Stimulated activated CD8-positive, alpha-beta memory T cell treated with anti-CD3 and anti-CD28 coated beads, Interleukin-7, amount 100 ng/mL, for 1 hour (primary cell): ENCODE measurements at places on chromosomes 1 and 21.

DNA sequence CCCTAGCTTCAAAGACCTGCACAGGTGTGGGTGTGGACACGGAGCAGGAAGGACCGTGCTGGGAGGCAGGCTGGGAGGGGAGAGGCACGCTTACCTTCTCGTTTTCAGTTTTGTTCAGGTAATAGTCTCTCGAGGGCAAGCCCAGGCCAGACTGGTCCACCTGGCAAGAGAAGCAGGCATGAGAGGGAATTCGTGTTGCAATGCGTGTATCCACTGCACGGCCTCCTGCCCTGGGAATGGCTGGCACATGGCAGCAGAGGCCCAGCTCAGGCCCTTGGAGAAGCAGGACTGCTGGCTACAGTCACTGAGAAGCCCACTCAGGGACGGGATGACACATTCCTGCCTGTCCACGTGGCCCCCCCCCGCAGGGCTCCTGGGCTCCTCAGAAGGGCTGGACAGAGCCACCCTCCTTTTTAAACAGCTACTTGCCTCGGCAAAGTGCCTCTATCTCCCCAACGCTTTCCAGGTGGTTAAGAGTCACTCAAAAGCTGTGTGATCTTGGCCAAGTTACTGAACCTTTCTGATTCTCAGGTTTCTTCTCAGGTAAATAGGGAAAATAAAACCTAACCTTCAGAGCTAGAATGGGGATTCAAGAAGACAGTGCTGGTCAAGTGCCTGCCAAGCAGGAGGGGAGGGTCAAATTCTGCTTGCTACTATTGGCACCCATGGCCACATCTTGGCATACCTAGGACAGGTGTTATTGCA, 32.7 kb downstream of the ECE1 start:
- DNase-seq = no peak

GRCh38 chr1:76759950-76760349, 107.3 kb upstream of the ST6GALNAC5 start:
- no peak for DNase-seq

GRCh38 chr1:205569411-205570172, 62.2 kb downstream of the ELK4 start:
- no peak for DNase-seq

GRCh38 chr1:155962599-155963211, 15.6 kb downstream of the ARHGEF2 start:
- DNase-seq = no peak

- DNase-seq = no peak
These were observed 775.0 kb downstream of the USP25 start for GRCh38 chr21:16504766-16505165.

GRCh38 chr21:37700641-37701202, 215.5 kb downstream of the KCNJ6 start:
- DNase-seq = no peak

- DNase-seq = no peak
These were observed 35.1 kb upstream of the FRRS1 start for GRCh38 chr1:99801584-99801983.

DNA sequence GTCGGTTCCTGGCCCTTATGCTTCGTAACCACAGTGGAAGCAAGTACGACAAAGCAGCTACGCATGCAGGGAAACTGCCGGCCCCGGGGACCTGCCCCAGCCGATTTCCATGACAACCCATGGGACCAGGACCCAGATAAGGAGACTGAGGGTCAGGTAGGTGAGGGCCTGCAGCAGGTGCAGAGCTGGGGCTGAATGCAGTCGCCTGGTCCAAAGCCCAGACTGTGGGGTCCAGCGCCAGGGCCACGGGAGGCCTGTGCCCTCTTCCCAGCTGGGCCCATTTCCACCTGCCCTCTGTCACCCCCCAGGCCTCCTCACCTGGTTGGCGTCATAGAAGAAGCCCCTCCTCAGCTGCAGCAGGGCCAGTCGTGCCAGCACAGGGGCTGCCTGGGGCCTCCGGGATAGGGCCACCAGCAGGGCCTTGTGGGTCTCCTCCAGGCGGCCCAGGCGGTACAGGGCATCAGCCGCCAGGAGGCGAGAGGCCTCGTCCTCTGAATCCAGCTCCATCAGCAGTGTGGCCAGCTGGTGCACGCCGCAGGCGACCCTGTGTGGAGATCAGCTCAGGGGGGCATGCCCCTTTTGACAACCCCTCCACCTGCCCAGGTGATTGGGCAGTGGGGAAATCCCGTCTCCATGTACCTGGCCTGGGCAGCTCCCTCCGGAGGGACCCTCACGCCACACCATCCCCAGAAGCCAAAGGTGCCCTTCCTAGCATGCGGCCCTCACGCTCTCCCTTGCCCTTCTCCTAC, 14.2 kb downstream of the TTC34 start:
- no peak for DNase-seq

GRCh38 chr1:174916846-174917245, 82.9 kb upstream of the CACYBP start:
- no peak for DNase-seq

DNA sequence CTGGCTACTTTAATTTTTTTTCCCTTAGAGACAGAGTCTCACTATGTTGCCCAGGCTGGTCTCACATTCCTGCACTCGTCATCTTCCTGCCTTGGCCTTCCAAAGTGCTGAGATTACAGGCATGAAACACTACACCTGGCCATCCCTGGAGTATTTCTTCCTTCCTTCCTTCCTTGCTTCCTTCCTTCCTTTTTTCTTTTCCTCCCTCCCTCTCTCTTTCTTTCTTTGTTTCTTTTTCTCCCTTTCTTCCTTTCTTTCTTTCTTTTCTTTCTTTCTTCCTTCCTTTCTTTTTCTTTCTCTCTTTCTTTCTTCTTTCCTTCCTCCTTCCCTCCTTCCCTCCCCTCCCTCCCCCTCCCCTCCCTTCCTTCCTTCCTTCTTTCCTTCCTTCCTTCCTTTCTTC, 46.4 kb upstream of the PM20D1 start:
- DNase-seq = no peak

DNA sequence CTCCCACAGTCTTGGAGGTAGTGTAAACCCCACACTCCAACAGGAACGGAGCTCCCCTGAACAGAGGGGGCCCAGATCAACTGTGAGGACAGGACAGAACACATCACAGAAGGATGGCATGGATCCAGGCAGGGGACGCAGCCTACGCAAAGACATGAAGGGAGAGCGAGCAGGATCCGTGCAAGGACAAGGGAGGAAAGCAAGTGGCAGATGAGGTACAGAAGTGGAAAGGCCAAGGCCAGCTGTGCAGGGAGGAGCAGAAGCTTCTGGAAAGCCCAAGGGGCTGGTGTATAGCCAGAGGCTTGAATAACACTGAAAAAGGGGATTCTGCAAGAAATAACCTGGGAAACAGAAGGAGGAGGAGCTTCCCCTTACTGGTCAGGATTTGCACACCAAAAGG, 81.2 kb downstream of the SIPA1L2 start:
- DNase-seq = no peak

DNA sequence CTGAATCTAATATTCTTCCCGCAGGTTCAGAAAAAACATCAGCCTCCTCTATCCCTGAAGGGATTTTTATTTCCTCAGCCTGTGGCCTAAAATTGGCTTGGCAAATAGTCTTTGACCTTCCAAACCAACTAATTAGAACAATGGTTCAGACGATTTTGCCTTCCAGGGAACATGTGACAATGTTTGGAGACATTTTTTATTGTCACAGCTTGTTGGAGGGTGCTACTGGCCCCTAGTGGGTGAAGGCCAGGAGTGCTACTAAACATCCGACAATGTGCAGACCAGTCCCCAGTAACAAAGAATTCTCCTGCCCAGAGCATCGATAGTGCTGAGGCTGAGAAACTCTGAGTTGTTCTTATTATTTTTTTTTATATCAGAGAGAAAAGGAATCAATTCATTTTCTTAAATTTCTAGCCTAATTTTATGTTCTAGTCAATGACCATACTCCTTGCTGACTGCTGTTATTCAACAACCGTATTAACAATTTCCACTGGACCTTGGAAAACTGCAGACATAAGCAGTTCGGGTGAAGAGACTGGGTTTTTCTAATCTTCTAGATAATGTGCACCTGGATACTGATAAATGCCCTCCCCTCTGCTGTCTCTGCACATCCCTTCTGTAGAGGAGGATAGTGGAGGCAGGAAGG, 280.7 kb downstream of the LMX1A start:
- no peak for DNase-seq

DNA sequence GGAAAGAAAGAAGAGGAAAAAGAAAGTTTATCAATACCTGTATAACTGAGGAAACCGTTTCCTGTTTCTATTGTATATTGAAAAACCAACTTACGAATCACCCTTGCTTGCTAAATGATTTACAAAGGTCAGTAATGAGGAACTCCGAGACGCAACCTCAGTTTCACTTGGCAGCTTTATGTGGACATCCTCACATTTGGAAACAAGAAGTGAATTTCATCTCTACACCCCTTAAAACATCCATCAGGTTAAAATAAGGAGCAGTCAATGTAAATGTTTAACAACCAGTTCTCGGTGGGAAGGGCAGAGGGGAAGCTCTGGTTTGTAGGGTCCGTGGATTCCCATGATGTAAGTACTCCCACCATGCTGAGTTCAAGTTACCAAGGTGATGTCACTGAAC, 481.7 kb upstream of the RUNX1 start:
- no peak for DNase-seq

DNA sequence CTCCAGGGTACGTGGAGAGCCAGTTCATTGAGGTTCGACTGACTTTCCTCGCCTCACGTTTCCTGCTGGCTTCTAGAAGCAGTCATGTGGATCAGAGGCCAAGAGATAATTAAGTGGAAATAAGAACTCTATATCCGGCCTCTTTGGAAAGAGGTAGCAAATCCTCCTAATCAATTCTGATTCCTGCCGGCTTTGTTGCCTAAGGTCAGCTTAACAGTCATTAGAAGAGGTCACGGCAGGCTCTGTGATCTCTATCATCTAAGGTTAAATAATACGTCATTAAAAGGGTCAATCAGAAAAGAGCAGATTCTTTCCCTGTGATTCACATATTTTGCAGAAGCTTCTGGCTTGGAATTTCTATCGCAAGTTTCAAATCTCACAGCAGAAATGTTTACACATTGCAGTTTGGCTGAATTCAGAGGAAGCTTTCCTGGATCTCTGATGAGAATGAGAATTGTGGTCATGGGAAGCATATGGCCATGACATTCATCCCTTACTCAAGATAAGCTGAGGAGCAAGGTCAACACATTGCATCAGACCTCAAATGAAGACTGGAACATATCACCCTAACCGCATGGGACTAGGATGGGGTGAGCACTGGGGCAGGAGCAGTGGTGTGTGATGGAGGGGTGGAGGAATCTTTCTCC, 189.4 kb downstream of the PBX1 start:
- DNase-seq = no peak

DNA sequence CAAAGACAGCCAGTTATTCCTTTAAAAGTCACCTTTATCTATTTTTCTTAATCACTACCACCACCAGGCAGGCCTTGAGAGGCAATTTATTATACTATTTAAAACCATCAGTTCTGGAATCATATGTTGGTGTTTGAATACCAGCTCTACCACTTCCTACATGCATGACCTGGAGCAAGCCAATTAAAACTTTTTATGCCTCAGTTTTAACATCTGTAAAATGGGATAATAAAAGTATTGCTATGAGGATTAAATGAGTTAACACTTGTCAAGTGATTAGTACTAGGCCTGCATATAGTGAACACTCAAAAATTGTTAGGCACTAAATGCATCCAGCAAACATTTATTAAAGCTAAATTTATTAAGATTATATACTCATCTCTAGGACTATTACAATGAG, 49.2 kb upstream of the ADORA3 start:
- DNase-seq = no peak

GRCh38 chr1:182842265-182842664, 3.1 kb downstream of the DHX9 start:
- no peak for DNase-seq

GRCh38 chr1:220430059-220430458, 97.9 kb upstream of the MARK1 start:
- no peak for DNase-seq

DNA sequence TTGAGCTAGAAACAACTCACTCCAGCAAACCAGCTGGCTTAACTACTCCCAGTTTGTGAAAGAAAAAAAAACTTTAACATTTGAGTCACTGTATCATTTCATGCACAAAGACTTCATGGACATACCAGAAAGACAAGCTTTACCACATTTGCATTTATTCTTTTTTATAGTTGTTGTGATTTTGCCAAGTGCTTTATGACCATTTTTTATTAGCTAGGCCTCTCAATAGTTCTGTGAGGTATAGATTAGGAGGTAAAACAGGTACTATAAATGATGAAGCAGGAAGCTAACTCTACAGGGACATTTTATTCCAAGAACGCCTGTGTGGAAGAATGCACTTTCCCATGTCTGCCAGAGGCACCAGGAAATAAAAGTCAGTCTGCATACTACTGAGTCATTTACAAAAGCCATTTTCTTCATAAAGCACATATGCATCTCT, 8.2 kb upstream of the DENND1B start:
- no peak for DNase-seq

GRCh38 chr1:171937938-171938337, 96.6 kb downstream of the DNM3 start:
- no peak for DNase-seq

DNA sequence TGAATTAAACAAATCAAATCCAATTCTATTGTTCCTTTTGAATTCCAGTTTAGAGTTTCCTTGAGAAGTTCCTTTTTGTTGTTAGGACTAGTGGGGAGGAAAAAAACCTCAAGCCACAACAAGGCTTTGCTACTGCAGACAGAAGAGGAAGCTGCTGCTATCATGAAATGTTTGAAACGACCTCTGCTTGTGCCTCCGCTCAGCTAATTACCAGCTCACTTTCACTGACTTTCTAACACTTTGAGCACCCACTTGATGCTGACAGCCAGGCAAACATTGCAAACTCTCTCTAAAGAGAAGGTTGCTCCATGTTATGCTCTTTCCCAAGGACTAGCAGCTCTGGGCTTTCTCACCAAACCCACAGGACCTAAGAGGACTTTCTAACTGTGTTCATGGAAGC, 203.9 kb upstream of the PROX1 start:
- no peak for DNase-seq

GRCh38 chr1:178844436-178844835, 26.4 kb downstream of the ANGPTL1 start:
- DNase-seq = no peak

GRCh38 chr1:151211972-151212705, 13.8 kb downstream of the PIP5K1A start:
- DNase-seq = no peak

- DNase-seq = no peak
These were observed 47.3 kb upstream of the ST6GALNAC5 start for GRCh38 chr1:76820028-76820427.

DNA sequence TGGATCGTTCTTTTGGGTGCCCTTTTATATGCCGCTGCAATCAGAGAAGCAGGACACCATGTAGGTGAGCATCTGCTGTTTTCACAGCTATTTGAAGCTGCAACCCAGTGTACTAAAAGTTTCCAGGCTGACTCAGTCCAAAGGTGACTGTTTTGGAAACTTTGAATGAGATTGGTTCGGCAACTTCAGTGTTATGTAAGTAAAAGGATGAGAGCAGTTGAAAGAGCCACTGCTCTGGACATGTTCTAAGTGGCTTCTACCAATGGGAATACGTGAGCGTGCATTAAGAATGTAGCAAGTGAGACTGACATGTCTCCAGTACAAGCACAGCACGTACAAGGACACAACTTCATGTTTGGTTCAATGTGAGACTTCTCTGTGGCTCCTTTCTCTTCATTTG, 55.6 kb downstream of the DDR2 start:
- no peak for DNase-seq

GRCh38 chr1:181135437-181135731, 46.9 kb downstream of the IER5 start:
- DNase-seq = no peak

GRCh38 chr1:158652721-158653334, 33.7 kb downstream of the SPTA1 start:
- no peak for DNase-seq
